ENCODE measurements at places on chromosomes 4 and X. TPM values are rescaled to one million over a fixed set of nuclear protein-coding genes. Genes with fewer than 3 reads are reported as not detected.

The PASD1 gene
- not detected for total RNA-seq

DNA sequence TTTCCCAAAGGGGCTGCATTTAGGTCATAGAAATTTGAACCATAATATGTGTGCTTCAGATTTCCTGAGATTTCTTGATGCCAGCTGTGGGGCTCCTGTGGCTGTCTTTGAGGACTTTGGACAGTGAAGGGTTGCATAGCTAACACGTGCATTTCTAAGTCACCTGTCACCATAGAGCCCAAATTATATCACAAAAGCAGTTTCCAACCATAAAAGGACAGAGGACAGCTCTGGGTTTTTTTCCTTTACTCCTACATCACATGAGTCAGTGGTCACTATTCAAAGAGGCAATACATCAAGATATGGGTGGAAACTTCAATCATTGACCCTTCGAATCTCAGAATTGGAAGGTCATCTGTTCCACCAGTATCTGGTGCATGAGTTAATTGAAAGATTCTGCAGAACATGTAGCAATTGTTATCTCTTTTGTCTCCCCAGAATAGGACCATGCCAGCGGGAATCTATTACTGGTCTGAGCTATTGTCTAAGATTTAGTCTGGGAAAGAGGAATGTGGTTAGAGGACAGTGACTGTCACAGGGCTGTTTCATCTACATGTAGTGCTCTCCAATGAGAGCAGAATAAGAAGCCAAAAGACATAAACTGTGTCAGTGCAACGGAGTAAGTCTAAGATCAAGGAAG is 133.5 kb downstream of the AASDH start:
- DNase-seq = no peak

- no peak for DNase-seq
Observed at GRCh38 chr4:188603646-188604045, 464.4 kb downstream of the TRIML1 start.

GRCh38 chr4:106607558-106607957 is 239.0 kb upstream of the GIMD1 start:
- no peak for DNase-seq

The KLF3 gene
- 37.5 TPM for total RNA-seq

- DNase-seq = peak; percentile 37
Observed at GRCh38 chrX:30971774-30972603, 82.9 kb upstream of the TAB3 start.

DNA sequence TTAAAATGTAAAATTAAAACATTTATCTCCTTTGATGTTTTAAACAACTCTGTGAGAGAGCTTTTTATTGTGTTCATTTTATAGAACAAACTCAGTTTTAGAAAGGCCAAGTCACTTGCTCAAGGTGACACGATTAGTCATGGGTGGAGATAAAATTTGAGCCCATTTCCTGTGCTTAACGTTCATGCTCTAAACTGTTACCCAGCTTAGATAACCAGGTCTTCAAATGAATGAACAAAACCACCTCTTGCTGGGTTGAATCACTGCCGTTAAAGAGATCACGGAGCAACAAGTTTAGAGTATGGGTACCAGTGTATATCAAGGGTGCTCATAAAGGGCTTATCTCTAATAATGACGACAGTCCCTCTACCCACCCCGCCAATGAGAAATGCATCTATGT is 10.2 kb upstream of the CASK start:
- DNase-seq = no peak

The RGN gene
- 0.33 TPM for total RNA-seq

The BEX5 gene
- total RNA-seq = not detected

DNA sequence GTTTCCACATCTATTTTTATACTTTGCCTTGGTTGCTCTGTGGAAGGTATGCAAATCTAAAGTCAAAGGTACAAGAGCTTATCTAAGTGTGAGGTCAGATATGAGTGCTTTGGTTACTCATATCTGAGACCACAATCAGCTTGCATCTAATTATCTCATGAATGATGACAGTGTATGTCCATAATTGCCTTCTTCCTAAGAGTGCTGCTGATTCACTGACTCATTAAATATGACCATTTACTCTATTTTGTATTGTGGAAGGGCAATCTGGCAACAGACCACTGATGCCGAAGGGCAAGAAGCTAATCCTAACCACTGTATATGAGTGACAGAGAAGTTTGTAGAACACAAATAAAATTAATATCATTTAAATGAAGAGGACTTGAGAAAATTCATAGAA is 1190.2 kb upstream of the AGA start:
- no peak for DNase-seq

GRCh38 chr4:122027203-122027602 is 75.3 kb upstream of the TRPC3 start:
- no peak for DNase-seq

DNA sequence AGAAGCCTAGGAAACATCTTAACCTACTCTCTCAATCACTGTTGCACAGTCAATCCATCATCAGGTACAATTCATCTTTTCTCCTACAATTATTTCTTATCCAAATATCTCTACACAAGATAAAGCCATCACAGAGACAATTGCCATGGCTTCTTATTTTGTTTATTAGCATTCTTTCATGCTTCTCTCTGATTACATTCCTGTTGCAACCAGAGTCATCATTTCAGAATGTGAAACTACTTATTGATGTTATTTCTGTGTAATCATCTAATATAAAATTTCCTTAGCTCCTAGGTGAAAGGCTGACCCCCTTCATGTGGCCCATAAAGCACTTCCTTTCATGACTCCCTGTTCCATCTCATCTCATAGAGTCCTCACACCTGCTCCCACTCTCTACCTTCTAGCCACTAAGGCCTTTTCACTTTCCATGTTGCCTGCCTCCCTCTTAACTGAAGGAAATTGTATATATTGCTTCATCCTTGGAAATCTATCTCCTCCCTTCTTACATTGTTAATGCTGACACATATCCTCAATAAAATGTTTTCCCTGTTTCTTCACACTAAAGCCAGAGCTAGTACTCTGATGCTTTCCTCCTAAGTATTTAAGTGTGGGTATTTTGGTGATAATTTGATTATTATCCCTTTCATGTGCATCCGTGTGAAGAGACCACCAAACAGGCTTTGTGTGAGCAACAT is 829.9 kb downstream of the FAT4 start:
- DNase-seq = no peak

The SPON2 gene
- total RNA-seq = 2.0 TPM

The FHIP1A gene
- total RNA-seq = 33.7 TPM

DNA sequence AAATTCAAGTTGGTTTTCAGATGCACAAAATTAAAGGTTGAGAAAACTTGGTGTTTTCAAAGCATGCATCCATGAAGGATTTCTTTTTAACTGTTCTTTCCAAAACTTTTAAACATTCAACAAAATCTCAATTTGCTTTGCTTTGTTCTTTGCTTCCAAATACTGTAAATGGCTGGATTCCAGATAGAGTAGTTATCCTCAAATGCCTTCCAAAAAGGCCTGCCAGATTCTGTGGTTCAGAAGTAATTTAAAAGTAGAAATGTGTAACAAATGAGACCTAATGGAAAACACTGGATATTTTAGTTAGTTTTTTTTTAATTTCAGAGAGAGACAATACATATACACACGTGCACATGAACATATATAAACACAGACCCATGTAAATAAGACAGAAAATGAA is 97.3 kb downstream of the NR3C2 start:
- DNase-seq = no peak

DNA sequence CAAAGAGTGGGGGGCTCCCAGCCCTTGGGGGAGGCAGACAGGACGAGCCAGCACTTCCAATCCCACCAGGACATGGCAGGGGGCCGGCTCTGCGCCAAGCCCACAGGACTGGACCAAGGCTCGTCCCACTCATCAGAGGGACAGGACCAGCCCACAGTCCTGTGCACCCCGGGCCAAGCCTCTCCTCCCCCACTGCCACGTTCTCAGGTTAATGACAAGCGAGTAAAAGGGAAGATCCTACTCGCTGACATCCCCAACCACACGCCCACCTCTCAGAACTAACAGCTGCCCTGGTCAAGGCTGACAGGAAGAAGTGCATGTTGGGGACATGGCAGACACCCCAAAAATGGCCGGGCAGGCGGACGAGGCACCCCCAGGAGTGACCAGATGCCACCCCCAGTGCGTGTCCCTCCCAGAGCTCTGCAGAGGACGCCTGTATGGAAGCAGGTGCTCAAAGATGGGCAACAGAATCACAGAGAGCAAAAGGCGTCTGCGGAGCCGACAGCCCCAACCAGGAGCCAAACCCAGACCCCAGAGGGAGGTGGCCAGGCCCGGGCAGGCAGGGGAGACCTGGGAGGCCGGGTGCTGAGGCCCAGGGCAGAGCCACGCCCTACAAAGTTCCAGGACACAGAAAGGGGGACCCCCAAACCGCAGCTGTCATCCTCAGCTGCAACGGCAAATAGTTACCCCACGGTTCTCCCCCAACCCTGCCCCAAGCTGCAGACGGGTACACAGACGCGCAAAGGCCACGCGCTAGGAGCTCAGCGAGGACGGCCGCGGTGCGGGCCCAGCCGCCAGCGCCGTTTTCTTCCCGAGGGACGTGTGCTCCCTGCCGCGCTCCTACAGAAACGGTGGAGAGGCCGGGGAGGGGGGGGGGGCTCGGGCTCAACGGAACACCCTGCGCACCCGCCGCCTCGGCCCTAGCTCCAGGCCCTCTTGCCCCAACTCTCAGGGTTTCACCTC is 1.7 kb downstream of the CTBP1 start:
- no peak for DNase-seq

The FAM53A gene
- 4.0 TPM for total RNA-seq

The SATL1 gene
- not detected for total RNA-seq

The PDE5A gene
- total RNA-seq = 7.9 TPM

DNA sequence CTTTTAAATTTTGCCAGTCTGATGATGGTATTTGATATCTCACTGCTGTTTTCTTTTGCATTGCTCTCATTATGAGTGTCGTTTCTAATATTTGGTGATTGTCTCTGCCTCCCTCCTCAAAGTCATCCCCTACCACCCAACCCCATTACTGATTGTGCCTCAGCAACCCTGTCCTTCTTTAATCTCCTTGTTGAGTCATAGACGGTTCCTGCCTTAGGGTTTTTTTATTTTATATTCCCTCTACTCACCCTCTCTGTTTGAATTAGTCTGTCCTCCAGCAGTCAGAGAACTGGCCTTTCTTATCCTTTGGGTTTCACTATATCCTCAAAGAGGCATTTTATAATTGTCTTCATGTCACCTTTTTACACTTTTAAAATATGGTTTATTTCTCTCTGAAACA is 409.3 kb upstream of the CPEB2 start:
- no peak for DNase-seq

The CT45A3 gene
- not detected for total RNA-seq

DNA sequence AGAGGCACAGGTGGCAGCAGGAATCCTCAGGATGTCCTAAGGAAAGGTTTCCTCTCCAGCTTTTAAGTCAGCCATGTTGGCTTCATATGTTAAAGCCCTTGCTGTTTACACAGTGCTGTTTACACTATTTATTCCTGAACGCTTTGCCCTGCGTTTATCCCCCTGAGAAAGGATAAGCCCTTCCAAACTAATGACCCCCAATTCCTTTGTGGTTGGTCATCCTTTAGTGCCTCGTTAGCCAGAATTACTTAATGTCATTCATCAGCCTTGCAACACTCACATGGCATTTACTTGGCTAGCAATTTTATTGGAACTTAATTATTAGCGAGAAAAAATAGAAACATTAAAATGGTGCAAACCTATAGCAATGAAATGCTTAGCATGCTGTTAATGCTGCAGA is 23.8 kb downstream of the VCX2 start:
- DNase-seq = peak; percentile 31

- DNase-seq = no peak
Observed at GRCh38 chrX:118823263-118824172, at the start of gene ZCCHC12. Gene ZCCHC12, plus strand, starts transcription at chrX:118823824. Its CDS starts 1,421 bp downstream, at chrX:118825245.

DNA sequence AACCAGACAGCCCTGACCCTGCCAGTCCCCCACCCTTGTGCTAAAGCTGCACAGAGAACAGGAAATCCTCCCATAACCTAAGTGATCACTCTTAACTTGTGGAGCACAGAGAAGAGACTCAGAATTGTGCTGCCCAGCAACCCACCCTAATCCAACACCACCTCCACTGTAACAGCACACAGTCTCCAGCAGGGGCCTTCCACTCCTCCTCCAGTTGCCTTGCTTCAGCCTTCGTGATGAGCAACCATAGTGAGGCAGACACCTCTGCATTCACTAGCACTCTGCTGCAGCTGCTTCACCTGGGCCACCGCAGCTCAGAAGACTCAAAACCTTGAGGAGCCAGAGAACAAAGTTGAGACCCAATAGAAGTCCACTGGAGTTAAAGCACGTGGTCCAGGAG is 7.9 kb upstream of the UGT2B4 start:
- DNase-seq = no peak

The GAGE2A gene
- not detected for total RNA-seq

- DNase-seq = no peak
Observed at GRCh38 chrX:118062817-118063615, 53.6 kb downstream of the KLHL13 start.

GRCh38 chrX:71151366-71151765 is 6.7 kb downstream of the NLGN3 start:
- no peak for DNase-seq

GRCh38 chr4:80188801-80189458 is 8.4 kb upstream of the PRDM8 start:
- DNase-seq = no peak

DNA sequence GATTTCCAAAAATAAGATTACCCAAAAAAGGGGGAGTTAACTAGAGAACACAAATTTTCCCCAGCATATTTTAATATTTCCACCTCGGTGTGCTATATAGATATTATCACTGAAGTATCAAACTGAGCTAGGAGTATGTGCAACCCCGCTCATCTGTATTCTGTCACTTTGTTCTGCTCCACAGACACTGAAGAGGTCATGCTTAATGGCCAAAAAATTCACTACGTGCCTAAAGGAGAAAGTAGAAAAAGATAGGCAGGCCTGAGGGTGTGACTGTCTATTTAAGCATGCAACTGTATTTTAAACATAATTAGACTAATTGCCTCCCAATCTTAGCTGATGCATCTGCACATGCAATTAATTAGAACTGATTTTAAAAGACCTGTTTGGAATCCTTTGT is 24.5 kb downstream of the SH3RF1 start:
- no peak for DNase-seq

GRCh38 chrX:20001588-20001987 is 10.7 kb upstream of the BCLAF3 start:
- no peak for DNase-seq

DNA sequence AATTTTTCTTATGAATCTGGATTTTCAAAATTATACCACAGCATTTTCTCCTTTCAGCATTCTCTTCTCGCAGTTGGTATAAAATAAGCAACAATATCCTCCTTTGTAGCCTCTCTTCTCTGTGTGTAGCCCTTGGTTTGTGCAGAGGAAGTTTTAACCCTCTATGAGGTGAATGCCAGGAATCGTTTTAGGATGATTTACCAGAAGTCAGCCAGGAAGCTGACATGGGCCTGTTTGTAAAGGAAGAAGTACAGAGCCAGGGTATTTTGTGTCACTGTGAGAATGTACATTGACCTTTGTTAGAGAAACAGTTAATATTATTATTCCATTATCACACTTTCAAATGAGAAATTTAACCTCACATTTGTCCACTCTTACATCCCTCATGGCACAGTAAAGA is 88.9 kb upstream of the RPL34 start:
- no peak for DNase-seq

- no peak for DNase-seq
Observed at GRCh38 chr4:2076908-2077536, 17.9 kb downstream of the NAT8L start.

Measured in PC-9 (cell line).